ENCODE measurements at places on chromosomes 4 and X. TPM values are rescaled to one million over a fixed set of nuclear protein-coding genes. Genes with fewer than 3 reads are reported as not detected.

ZFP42 gene
- total RNA-seq = 0.13 TPM

GLRB gene
- not detected for total RNA-seq

AWAT2 gene
- not detected for total RNA-seq

PSAPL1 gene
- not detected for total RNA-seq

GYPE gene
- total RNA-seq = 1.5 TPM

FAAH2 gene
- total RNA-seq = 1.5 TPM

PRDM5 gene
- not detected for total RNA-seq

GPM6B gene
- total RNA-seq = not detected

CSN1S1 gene
- total RNA-seq = not detected

PNMA6A gene
- total RNA-seq = not detected

GLRA3 gene
- not detected for total RNA-seq

DMP1 gene
- total RNA-seq = not detected

ASB11 gene
- total RNA-seq = not detected

MYOZ2 gene
- total RNA-seq = not detected

CEP44 gene
- 16.6 TPM for total RNA-seq

TET2 gene
- 42.9 TPM for total RNA-seq

Measured in GM12878 (cell line).